A673 (cell line): ENCODE measurements at places on chromosomes 3 and 15.
A peak's percentile ranks its signal among the peaks of the same experiment; 100 is the strongest.

- H3K27me3 ChIP-seq = no peaks in the 10 kb centered on the region
- no peaks in the 10 kb centered on the region for H3K4me1 ChIP-seq
- DNase-seq = no peak
- no peaks in the 10 kb centered on the region for H3K36me3 ChIP-seq
- H3K27ac ChIP-seq = no peak overlapping the region
- H3K4me3 ChIP-seq = no peak overlapping the region
These were observed 21.2 kb upstream of the PIGZ start for GRCh38 chr3:196989721-196990262.

GRCh38 chr15:37102305-37103162, 2.2 kb upstream of the MEIS2 start:
- peaks cover 8% of the 10 kb centered on the region for H3K4me1 ChIP-seq
- H3K27ac ChIP-seq = no peak overlapping the region
- H3K36me3 ChIP-seq = no peaks in the 10 kb centered on the region
- peaks cover 47% of the 10 kb centered on the region for H3K27me3 ChIP-seq
- peak overlapping the region; percentile 67 for H3K4me3 ChIP-seq

- no peak overlapping the region for H3K27ac ChIP-seq
- no peak for DNase-seq
- H3K27me3 ChIP-seq = no peaks in the 10 kb centered on the region
- no peaks in the 10 kb centered on the region for H3K36me3 ChIP-seq
- H3K4me3 ChIP-seq = no peak overlapping the region
These were observed 97.8 kb upstream of the AKAP13 start for GRCh38 chr15:85282504-85283115.

DNA sequence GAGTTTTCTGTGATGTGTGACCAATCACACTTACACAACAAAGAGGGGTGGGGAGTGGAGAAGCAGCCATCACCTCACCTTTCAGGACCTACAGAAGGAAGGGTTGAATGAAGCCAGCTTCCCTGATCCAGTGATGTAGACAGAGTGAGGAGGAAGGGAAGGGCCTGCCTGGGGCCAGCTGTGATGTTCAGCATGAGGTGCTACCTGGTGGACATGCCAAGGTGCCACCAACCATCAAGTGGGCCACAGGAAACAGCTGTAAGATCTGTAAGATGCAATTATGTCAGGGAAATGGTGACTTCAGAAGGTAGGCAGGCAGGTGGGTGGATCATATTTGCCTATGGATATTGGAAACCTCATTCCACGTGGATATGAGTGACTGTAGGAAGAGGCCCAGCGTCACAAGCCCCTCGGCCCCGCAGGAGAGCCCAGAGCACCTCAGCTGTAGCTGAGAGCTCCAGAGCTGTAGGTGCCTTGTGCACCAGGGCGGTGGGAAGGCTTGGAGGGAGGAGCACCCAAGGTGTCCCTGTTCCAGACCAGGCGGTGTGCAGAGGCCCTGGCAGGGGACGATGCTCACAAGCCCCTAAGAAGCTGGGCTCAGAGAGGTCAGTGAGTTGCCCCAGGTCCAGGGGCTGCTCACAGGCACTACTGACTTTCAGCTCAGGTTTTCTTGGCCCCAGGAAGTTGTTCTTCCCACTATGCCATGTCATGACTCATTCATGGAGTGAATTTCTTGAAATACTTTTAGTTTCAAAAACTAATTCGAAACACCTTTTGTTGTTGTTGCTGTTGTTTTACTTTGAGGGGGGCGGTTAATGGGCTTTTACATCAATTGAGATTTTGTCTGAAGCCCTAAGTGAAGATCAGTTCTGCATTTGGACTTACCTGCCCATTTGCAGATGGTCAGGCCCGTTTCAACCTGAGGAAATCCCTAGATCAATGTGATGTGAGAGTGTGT, 94.2 kb upstream of the ALDH1A3 start:
- H3K4me3 ChIP-seq = no peak overlapping the region
- H3K36me3 ChIP-seq = no peaks in the 10 kb centered on the region
- no peak for DNase-seq
- no peaks in the 10 kb centered on the region for H3K27me3 ChIP-seq
- H3K27ac ChIP-seq = no peak overlapping the region

- H3K4me3 ChIP-seq = no peak overlapping the region
- DNase-seq = no peak
- no peak overlapping the region for H3K27ac ChIP-seq
- no peaks in the 10 kb centered on the region for H3K4me1 ChIP-seq
These were observed 173.7 kb downstream of the B3GALNT1 start for GRCh38 chr3:160931474-160931873.

- no peaks in the 10 kb centered on the region for H3K36me3 ChIP-seq
- H3K27me3 ChIP-seq = no peaks in the 10 kb centered on the region
- no peak for DNase-seq
- peak overlapping the region; percentile 64 for H3K4me3 ChIP-seq
- peaks cover 24% of the 10 kb centered on the region for H3K4me1 ChIP-seq
These were observed 1.1 kb downstream of the RIOX2 start for GRCh38 chr3:97970956-97971620.

DNA sequence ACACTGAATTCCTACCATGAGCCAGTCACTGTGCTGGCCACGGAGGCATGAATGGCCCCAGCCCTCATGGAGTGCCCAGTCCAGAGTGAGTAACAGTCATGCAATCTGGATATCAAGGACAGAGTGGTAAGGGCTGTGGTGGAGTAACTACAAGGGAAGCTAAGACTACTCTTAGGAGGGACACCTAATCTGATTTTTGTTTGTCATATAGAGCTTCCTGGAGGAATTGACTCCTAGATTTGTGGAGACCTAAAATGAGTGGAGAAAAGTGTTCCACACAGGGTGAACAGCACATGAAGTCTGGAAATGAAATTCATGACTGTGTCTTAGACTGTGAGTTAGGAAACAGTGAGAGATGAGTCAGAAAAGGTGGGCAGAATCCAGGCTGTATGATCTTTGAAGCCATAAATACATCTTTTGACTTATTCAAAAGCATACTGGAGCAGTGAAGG, 219.9 kb downstream of the NFKBIZ start:
- H3K4me3 ChIP-seq = no peak overlapping the region
- no peak overlapping the region for H3K27ac ChIP-seq
- no peaks in the 10 kb centered on the region for H3K36me3 ChIP-seq
- DNase-seq = peak; percentile 31

- no peaks in the 10 kb centered on the region for H3K4me1 ChIP-seq
- H3K27ac ChIP-seq = no peak overlapping the region
- DNase-seq = no peak
These were observed 67.0 kb upstream of the TPM1 start for GRCh38 chr15:62975515-62975914.

- no peak for DNase-seq
- no peaks in the 10 kb centered on the region for H3K27me3 ChIP-seq
- no peaks in the 10 kb centered on the region for H3K4me1 ChIP-seq
- no peak overlapping the region for H3K4me3 ChIP-seq
These were observed 9.1 kb upstream of the AVEN start for GRCh38 chr15:34047893-34048775.
